Stimulated activated CD8-positive, alpha-beta memory T cell treated with anti-CD3 and anti-CD28 coated beads, Interleukin-15, amount 100 ng/mL, for 1 hour (primary cell): ENCODE measurements at places on chromosomes 3 and 15.
A peak's percentile ranks its signal among the peaks of the same experiment; 100 is the strongest.

DNA sequence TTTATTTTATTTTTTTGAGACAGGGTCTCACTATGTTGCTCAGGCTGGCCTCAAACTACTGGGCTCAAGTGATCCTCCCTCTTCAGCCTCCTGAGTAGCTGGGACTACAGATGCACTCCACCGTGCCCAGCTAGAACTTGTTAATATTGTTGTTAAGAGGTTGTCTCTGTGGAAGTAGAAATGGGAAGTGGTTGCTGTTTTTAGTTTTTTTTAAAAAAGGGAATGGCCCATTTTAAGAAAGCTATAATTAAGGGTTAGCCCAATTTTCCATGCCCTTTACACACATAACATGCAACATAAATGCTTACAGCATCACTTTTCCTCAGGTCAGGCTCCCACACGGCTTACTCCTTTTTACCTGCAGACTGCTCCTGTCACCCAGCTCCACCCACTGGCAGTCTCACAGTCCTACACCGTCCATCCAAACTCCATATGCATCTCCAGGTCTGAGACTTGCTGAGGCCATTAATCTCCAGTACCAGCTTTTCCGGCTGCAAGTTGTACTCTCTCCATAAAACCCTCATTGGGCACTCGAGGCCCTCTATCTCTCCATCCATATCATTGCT, 19.8 kb downstream of the MORC1 start:
- DNase-seq = no peak

GRCh38 chr3:10964537-10965167, 27.9 kb upstream of the SLC6A1 start:
- DNase-seq = no peak

GRCh38 chr3:114527036-114527644, 233.3 kb downstream of the TIGIT start:
- no peak for DNase-seq

DNA sequence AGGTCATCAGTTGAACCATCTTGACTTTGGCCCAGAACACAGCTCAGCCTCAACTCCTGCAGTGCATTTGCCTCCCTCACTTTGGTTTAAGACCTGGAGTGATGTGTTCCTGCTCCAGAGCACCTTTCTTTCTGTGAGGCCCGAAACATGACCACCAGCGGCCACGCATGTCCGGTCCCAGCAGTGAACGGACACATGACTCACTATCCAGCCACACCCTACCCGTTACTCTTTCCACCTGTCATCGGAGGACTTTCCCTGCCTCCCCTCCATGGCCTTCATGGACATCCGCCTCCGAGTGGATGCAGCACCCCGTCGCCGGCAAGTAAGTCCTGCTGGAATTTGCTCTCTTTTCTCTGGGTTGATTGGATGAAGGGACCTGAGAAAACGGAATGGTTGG, 253.8 kb upstream of the RARB start:
- no peak for DNase-seq

GRCh38 chr3:25661694-25662437, 2.8 kb downstream of the TOP2B start:
- DNase-seq = no peak

DNA sequence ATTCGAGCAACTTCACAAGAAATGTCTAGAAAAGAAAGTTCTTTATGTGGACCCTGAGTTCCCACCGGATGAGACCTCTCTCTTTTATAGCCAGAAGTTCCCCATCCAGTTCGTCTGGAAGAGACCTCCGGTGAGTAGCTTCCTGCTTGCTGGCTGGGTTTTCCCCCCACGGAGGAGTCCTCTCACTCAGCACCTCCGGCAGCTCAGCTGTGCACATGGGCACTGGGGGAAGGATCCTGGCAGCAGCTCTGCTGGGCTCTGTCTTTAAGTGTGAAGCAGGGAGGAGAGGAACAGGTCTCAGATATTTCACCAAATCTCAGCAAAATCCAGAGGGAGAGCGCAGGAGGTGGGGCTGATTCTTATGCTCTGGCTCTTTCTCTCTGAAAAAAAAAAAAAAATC, 684 bp downstream of the CAPN3 start:
- DNase-seq = no peak

- peak; percentile 66 for DNase-seq
Measured at GRCh38 chr3:113019182-113020137, 28.7 kb downstream of the GTPBP8 start.

- DNase-seq = no peak
Measured at GRCh38 chr15:47610736-47611135, 106.6 kb upstream of the SEMA6D start.

DNA sequence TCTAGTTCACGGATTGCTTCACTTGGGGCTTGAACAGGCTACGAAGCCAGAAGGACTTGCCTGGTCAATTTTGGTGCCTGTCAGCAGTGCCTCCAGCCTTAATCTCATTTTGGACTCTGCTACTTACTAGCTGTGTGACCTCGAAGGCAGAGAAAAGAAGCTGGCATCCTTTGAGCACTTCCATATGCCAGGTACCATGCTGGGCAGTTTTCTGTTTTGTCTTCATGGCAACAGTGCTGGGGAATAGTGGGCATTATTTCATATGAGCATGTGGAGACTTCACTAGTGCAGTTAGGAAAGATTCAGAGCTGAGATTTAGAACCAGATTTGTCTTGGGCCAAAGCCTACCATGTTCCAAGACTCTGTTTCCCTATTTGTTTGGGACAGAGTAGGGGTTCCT, 92.2 kb downstream of the LRTM1 start:
- DNase-seq = no peak

DNA sequence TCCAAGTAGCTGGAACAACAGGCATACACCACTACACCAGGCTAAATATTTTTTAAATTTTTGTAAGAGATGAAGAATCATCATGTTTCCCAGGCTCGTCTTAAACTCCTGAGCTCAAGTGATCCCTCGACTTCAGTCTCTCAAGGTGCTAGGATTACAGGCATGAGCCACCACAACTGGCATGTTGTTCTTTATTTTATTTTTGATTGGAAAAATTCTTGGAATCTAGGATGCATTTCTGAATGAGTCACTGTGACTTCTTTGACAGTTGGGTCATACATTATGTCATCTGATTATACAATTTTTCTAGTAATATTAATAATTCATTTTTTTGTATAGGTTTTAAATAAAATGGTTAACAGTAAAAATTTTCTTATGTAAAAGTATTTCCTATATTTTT, 870.2 kb downstream of the SI start:
- no peak for DNase-seq

DNA sequence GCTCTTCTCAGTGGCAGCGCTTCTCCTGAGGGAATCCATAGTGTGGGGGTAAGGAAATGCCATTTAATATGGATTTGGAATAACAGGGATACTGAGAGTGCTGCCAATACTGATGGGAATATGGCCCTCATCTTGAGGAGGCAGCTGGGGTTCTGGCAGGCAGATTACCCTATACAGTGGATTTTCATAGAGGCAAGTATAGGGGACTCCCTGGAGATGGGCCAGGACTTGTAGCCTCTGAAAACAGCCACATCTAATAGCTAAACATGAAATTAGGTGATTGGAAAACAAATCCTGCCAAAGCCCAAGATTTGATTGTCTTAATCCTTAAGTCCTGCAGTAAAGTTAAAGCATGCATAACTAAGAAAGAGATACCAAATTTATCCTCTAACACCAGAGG, 30.9 kb downstream of the DPH3 start:
- DNase-seq = no peak

GRCh38 chr15:43238671-43239131, 17.9 kb upstream of the EPB42 start:
- no peak for DNase-seq

DNA sequence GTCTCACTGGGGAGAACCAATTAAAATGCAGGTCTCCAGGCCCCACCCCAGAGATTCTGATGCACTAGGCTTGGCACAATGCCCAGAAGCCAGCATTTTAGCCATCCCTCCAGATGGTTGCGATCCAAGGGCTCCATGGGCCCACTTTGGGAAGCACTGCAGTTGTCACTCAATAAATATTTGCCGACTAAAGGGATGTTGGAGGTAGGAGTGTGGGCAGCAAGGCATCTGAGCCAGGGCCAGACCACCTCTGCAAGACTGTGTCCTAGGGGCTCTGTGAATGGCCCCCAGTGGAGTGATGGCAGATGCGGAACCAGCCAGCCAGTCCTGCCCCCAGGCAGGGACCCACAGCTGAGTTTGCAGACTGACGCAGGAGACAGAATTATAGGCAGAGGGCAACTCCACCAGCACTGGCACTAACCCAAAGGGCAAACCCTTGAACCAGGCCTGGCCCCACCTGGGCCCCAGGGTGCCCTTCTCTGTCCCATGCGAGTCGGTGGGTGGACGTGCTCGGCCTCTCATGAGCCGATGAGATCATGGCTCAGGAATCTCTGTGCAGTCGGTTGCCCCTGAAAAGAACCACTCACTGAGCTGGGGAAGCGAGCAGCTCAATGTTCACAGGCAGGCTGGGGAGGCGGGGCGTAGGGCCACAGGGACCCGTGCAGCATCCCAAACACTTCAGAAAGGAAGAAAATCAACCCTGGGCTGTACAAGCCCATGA, 49.7 kb downstream of the SEMA5B start:
- DNase-seq = no peak

GRCh38 chr15:44541282-44541958, 4.5 kb downstream of the EIF3J start:
- no peak for DNase-seq

- DNase-seq = no peak
Measured at GRCh38 chr3:101128786-101129185, 135.6 kb upstream of the ABI3BP start.

DNA sequence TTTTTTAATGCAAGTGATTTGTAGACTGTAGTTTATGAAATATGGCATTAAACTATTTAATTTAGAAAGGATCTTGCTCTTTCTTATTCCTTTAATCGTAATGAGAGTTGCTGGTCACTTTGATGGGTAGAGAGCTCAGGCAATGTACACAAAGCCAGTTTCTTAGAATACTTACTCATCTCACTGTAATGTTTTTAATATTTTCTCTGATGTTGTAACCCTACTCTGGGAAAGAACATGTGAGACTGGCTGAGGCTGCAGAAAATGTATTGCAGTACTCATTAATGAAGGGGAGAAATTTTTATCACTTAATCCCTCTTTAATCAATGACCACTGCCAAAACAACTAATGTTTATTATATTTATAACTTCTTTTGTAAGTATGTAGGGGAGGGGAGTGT, 479.4 kb upstream of the KCNMB2 start:
- DNase-seq = no peak

DNA sequence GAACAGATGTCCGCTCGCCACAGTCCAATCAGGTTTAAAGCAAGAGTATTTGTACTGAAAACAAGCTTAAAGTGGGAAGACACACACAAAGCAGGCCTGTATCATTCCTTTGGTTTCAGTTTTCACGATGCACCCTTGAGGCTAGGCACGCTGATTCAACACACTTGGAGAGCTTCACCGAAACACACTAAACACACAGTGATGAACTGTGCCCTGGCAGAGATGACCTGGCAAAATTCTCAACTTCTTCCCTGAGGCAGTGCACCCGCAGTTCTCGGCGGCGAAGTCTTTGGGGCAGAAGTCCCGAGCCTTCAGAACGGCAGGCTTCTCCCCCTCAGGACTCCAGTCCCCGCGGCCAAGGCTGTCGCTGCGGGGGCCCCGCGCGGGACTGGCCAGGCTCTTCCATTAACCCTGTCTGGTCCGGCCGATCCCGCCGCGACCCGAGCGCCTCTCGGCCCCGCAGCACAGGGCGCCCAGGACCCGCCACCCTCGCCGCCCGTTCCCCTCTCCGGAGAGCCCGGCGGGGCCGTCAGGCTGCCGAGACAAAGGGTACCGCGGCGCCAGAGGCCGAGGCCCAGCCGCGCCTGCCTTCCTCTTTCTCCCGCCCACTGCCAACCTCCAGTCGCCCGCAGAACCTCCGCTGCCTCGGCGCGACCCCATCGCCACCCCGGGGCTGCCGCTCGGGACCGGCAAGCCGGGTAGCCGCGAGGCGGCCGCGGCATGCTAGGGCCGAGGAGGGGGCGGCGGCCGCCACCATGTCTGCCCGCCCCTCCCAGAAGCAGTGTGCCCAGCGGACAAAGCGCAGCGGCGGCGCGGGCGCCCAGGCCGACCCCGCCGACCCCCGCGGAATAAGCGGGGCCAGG, 792 bp downstream of the GABPB1 start:
- peak; percentile 28 for DNase-seq
